ENCODE measurements at places on chromosomes 7 and 10. TPM values are rescaled to one million over a fixed set of nuclear protein-coding genes. Genes with fewer than 3 reads are reported as not detected.

GRCh38 chr7:108460964-108461363 is 4.7 kb upstream of the NRCAM start:
- no peak for DNase-seq

DNA sequence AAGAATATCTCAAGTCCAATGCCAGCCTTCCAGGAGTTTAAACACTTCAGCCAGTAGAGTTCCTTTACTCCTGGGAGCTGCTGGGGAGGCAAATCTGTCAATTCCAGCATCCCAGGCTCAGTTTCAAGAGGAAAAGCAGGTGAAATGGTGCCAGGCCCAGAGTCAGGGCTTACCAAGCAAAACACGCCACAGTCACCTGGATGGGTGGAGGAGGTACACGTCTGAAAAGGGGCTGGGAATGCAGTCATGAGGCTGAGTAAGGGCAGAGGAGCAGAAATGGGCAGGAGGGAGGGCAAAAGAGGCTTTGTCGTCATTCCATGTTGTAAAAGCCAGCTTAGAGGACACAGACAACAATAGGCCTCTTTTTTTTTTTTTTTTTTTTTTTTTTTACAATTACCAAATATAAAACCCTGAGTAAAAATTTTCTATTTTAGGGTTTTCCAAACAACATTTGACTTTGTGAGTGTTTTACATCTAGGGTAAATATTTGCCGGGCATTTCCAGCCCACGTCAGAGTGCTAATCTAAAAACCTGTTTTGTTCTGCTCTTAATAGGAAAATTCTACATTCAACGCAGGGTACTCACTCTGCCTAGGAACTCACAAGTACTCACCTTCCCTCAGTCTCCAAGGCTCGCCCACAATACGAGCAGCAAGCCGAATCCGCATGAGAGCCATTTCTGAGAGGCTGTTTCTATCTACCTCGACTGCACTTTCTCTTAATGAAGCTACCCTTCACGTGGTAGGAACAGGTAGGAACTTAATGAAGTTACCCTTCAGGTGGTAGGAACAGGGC is 21.2 kb downstream of the GFRA1 start:
- no peak for DNase-seq

The ANKIB1 gene
- total RNA-seq, result 51.8 TPM

The COL28A1 gene
- total RNA-seq, result 4.9 TPM

All from breast epithelium (tissue), 4 donors.